ENCODE measurements at places on chromosomes 2 and 18.

GRCh38 chr18:71597219-71597618 lies 946.9 kb downstream of the CBLN2 start:
- no peak for DNase-seq

DNA sequence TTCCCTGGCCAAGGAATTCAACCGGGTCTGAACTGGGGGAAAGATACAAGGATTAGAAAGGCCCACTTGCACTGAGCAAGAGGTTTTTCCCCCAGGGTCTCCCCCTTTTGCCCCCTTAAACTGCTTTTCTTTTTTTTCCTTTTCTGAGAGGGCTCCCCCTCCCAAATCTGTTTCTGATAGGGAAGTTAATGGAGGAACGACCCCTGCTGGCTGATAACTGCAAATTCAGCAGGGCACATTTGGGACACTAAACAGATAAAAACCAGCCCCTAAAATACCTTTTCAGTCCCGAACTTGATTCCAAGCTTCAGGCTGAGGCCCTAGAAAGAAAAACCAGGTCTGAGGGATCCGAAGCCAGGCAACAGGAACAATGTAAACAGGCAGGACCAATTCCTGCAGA lies 1012.4 kb upstream of the CRIM1 start:
- DNase-seq = no peak

GRCh38 chr2:82735336-82735735 lies 1723.7 kb downstream of the SUCLG1 start:
- no peak for DNase-seq

DNA sequence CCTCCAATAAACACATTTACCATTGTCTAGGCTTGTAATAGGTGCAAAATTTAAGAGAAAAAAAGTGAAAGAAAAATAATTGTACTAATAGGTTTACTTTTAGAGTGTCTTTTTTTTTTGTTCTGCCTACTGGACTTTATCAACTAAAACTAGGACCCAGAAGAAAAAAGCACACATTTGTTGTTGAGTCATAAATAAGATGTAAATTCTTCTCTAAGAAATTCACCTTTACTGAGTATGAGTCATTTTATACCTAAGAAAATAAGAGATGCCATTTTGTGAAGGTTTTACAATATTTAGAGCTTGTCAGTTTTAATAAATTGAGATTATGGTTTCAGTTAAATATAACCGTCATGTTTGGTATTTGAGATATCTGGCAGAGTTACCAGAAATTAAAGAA lies 19.2 kb downstream of the FARP2 start:
- DNase-seq = no peak

Data from HCEC 1CT (cell line).